Ammon's horn (tissue), 1 donor: ENCODE measurements at places on chromosomes 13 and 19.

DNA sequence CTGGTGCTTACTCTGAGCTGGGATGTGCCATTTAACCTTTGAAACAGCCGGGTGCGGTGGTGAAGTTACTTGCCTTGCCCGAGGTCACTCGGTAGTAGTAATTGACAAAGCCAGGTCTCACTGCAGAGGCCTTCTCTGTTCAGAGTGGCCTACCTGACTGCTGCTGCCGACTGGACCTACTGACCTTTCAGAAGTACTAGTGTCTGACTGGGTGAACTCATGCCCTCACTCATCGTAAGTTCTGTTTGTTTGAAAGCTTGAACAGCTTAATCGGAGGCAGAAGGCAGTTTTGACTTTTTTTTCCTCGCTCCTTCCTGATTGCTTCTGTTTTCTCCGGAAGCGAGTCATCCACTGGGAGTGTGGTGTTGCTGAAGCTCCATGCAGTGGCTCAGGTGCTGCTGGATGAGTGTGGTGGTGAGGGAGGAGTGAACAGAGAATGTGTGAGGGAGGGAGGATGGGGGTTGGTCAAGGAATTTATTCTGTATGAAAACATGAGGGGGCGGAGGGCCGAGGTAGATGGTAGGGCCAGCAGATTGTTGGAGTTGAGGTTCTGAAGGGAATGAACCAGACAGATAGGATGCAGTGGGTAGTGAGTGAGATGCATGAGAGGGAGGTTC, 2.7 kb downstream of the SPINT2 start:
- no peak for DNase-seq

GRCh38 chr13:49528161-49528560, 32.4 kb downstream of the PHF11 start:
- DNase-seq: no peak

DNA sequence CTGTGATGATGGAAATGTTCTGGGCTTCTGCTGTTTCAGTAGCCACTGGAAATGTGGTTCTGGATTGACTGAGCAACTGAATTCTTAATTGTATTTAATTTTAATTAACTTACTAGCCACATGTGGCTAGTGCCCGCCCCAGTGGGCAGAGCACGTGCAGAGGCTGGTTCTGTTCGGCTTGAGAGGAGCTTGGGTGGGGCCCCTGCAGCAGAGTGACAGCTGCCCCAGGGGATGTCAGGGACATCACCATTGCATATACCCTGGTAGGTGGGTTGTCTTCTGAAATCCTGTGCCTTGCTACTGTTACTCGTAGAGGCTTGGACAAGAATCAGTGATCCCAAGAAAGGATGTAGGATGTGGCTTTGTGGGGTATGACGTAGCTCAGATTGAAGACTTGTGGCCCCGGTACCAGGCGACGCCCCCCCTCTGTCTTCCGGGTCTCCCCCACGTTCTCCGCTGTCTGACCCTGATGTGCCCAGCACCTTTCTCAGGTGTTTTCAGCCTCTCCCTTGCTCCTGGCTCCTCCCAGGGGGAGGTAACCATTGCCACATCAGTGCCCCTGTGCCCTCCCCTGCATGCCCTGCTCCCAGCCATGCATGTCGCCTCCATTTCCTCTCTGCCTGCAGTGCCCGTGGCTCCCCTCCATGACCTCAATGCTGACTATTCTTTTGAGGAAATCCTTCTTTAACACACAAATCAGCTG, 102.6 kb upstream of the RNF113B start:
- no peak for DNase-seq

- DNase-seq: peak; percentile 4
These were observed 45.7 kb upstream of the ZNF730 start for GRCh38 chr19:23071147-23071511.

- DNase-seq: no peak
These were observed 74.6 kb downstream of the CBY2 start for GRCh38 chr13:45776748-45777147.
